ENCODE measurements at places on chromosomes 12 and 14.

- DNase-seq = no peak
Observed at GRCh38 chr14:106051796-106052195, 525.4 kb downstream of the TMEM121 start.

DNA sequence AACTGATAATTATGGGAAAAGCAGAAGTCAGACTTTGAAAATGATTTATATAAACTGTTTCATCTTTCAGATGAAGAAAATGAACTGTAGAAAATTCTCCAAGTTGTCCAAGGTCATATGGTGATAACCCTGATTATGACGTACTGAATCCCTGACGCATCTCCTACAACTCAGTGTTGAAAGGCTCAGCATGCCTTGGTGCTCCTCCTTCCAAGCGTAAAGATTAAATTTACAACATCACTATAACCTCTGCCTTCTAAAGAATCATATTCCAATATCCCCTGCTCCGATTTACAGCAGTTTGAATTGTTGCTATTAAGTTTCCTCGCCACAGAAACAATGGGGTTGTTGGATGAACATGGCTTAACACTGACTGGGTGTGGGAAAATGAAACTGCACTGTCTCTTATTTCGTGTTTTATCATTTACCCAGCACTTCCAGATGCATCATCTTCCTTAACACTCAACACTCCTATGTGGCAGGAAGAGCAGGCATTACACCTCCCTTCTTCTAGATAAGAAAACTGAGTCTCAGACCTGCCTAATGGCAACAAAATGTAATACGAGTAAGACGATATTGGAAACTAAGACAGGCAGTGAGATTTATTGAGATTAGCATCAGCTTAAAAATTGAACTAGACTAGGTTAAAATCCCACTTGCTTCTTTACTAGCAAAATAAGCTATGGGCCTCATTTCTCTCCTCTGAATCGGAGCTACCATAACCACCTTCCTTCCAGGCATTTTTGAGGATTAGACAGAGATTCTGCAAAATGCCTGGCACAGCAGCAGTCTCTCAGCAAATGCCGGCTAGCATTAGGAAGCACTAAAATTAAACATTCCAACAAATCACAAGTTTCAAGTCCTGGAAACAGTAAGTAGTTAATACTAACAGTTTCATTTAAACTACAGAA lies 74.2 kb downstream of the PPM1H start:
- DNase-seq = no peak

DNA sequence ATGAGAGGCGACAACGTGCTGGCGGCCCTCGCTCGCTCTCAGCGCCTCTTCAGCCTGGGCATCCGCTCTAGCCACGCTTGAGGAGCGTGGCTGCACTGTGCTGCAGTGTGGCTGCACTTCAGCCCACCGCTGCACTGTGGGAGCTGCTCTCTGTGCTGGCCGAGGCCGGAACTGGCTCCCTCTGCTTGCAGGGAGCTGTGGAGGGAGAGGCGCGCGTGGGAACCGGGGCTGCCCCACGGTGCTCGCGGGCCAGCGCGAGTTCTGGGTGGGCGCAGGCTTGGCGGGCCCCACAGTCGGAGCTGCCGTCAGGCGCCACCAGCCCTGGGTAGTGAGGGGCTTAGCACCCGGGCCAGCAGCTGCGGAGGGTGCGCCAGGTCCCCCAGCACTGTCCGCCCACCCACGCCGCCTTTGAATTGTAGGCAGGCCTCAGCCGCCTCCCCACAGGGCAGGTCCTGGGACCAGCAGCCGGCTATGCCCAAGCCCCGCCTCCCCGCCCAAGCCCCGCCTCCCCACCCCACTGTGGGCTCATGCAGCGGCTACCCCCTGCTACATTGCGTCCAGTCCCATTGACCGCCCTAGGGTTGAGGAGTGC lies 974.2 kb downstream of the FSCB start:
- no peak for DNase-seq

DNA sequence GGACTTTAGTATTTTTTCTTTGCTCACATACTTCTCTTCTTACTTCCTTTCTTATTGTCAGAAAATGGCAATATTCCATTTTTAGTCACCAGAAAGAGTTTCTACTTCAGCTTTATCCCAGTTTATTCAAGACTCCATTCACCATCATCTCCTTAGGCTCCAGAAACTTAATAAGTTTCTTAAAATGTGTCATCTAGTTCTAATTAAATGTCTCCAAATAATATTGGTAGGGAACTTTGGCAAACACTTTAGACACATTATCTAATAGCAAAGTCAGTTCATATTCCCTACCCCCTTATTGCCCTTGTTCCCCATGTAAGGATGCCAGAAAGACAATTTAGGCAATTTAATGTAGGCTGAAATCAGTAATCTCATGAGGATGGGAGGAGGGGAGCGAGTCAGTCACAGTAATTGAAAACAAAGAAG lies 15.1 kb downstream of the EPYC start:
- DNase-seq = no peak

GRCh38 chr14:87434680-87435079 lies 558.3 kb downstream of the GALC start:
- DNase-seq = no peak

DNA sequence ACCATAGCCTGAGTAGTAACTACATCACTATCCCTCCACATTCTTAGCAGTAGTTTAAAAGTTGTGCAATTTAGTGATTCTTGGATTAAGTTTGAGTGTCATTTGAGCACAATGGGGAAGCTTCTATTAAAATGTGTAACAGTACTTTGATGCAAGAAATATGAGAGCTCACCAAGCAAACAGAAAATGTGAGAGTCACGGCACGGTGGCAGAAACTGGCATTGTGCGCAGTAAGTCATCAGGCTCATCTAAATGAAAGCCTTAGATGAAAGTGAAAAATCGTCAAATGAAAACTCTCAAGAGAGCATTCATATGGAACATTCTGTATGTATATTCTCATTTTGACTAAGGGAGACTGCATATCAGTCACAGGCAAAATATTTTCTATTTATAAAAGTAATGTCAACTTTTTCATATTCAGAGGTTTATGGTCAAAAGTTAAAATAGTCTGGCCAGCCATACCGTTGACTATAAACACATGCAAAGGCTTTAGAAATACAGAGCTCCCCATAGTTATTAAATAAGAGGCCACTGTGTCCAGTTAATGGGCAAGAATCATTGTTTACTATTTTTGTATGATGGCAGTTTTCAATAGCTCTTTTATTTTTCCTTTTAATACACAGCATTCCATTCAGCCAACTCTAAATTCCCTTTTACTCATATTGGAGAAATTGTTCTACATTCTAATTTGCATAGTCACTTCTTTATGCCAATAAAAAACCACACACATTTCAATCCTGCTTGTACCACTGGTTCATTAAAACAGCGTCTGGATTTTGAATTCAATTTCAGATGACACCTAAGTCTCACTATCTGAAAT lies 167.9 kb downstream of the PRKD1 start:
- peak; percentile 0 for DNase-seq

- no peak for DNase-seq
Observed at GRCh38 chr12:98420461-98420860, 94.9 kb upstream of the TMPO start.

GRCh38 chr14:64364907-64365306 lies 23.2 kb upstream of the MTHFD1 start:
- no peak for DNase-seq

DNA sequence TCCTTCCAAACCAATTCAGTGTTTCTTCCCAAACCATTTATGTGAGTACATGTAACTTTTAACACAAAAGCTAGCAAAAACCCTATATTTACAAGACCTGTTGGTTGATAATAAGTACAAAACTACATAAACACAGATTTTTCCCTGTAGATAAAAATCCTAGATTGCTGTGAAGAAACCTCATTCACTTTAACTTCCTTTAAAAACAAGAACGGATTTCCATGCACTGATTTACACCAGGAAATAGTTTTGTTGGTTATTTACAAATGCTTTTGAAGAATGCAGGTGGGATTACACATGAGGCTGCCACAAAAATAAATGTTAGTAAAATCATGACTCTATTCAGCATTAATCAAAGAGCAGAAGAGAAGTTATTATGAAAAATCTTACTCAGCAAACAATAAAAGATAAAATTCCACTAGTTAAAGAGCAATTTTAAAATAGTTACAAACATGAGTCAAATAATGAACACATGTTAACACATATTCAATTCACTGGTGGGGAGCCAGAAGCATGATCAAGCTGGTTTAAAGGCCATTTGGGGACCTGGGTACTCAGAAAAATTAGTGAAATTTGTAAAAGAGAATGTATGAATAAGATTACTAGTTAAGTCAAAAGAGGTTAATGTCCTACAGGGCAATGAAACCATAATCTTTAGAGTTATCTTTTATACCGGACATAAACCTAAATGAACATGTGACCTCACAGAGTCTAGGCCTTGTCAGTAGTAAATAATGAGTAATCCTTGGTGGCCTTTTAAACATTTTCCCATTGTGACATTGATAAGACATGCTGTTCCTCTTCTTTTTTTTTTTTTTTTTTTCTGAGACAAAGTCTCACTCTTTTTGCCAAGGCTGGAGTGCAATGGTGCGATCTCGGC lies 79.9 kb downstream of the PHLDA1 start:
- DNase-seq = no peak

GRCh38 chr12:12610711-12611110 lies 965 bp upstream of the CREBL2 start:
- DNase-seq = no peak

- DNase-seq = no peak
Observed at GRCh38 chr14:88866305-88866704, 41.9 kb downstream of the TTC8 start.

DNA sequence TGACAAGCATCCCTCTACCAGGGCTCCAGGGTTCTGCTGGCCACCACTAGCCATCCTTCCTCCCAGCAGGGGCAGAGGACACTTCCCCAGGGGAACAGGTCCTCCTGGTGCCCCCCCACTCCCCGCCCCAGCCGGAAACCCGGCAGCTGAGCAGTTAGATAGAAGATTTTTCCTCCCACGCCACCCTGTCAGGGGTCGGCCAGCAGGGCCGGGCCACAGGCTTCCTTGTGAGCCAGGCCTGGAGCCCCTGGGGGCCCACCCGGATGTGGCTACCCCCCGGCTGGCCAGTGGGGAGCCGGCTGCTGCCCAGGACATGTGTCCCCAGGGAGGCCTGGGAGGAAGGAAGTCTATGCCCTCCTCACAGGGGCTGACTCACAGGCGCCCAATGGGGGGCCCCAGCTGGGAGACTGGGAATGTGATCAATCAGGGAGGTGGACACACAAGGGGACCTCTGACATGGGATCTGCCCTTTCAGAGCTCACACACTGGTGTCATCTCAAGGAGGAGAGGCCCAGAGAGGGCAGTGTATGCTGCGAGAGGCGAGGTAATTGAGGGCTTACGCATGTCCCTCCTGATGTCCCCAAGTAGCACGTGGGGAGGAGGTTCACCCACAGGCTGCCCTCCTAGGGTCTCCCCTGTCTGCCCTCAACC lies 4.2 kb downstream of the SH2B3 start:
- DNase-seq = peak; percentile 52

- DNase-seq = no peak
Observed at GRCh38 chr12:47590771-47591360, 115.0 kb downstream of the RPAP3 start.

DNA sequence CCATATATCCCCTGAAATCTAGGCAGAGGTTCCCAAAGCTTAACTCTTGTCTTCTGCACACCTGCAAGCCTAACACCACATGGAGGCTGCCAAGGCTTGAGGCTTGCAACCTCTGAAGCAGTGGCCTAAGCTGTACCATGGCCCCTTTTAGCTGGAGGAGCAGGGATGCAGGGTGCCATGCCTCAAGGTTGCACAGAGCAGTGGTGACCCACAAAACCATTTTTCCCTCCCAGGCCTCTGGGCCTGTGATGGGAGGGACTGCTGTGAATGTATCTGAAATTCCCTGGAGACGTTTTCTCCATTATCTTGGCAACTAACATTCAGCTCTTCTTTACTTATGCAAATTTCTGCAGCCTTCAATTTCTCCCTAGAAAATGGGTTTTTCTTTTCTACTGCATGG lies 210.0 kb upstream of the KITLG start:
- DNase-seq = no peak

- no peak for DNase-seq
Observed at GRCh38 chr14:95142208-95142607, 15.1 kb downstream of the DICER1 start.

GRCh38 chr12:67331123-67331522 lies 62.0 kb downstream of the CAND1 start:
- no peak for DNase-seq

- no peak for DNase-seq
Observed at GRCh38 chr14:104329793-104330192, 191.4 kb downstream of the KIF26A start.

All from GM12865 (cell line).